Endodermal cell (in vitro differentiated cells): ENCODE measurements at places on chromosomes 5 and 9. TPM values are rescaled to one million over a fixed set of nuclear protein-coding genes. Genes with fewer than 3 reads are reported as not detected.
A peak's percentile ranks its signal among the peaks of the same experiment; 100 is the strongest.

Gene ZNF462
- total RNA-seq = 60.3 to 72.1 TPM (median 68.2 TPM) in 3 replicates

DNA sequence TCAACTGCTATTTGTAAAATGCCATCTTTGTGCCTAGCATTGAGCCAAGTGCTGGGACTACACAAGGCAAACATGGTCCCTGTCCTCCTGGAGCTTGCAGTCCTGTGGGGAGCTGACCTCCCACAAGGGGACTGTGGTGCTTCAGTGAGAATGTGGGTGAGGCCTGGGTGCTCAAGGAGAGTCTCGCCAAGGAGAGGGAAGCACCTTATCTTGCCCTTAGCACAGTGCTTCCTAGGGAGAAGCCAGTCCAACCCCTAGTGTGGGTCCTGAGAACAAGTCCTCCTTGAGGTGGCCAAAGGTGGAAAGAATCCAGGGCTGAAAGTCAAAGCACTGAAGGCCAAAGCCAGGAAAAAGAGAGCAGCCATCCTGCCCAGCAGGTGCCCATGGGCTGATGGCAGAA is 31.1 kb upstream of the MVB12B start:
- no peaks in the 10 kb centered on the region for H3K4me1 ChIP-seq
- no peak for DNase-seq
- no peak overlapping the region for H3K4me3 ChIP-seq
- no peaks in the 10 kb centered on the region for H3K27me3 ChIP-seq
- no peak overlapping the region for H3K27ac ChIP-seq

DNA sequence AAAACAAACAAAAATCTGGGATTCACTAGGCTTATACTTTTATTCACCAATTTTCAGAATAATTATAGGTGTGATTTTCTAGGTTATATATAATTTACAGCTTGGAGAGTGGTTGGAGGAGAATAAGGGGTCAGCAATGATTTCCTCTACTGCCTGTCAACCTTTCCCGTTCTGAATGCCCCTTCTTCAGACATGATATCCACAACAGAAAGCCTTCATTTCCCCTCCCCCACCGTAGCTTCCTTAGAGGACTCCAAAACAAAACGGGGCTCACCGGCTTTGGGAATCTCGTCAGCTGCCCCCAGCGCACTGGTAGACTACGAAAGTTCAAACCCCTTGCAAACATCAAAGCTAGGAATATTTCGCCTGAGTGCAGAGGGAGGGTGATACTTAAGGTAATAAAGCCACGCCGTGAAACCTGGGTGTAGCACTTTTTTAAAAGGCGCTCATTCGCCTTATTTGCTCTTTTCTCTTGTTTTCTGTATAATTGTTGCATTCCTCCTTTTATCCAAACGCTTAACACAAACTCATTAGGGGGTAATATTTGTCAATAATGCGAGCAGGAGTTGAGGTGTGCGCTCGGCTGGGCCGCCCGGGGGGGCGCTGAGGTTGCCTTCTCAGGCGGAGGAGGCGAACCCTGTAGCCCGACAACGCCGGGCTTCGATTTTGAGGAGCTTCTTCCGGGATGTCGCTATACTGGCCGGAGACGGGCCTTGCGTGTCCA is 2.4 kb downstream of the OTP start:
- no peak overlapping the region for H3K27ac ChIP-seq
- peaks cover 100% of the 10 kb centered on the region for H3K27me3 ChIP-seq
- H3K36me3 ChIP-seq = no peaks in the 10 kb centered on the region
- no peak for DNase-seq

- no peak overlapping the region for H3K4me3 ChIP-seq
- no peak overlapping the region for H3K27ac ChIP-seq
- H3K27me3 ChIP-seq = no peaks in the 10 kb centered on the region
- peak; percentile 75 for DNase-seq
- no peaks in the 10 kb centered on the region for H3K4me1 ChIP-seq
- H3K36me3 ChIP-seq = no peaks in the 10 kb centered on the region
Observed at GRCh38 chr5:86917117-86917579, 299.4 kb downstream of the COX7C start.

GRCh38 chr5:99331061-99331460 is 402.3 kb upstream of the CHD1 start:
- no peak for DNase-seq
- H3K36me3 ChIP-seq = no peaks in the 10 kb centered on the region
- H3K27me3 ChIP-seq = no peaks in the 10 kb centered on the region
- H3K4me3 ChIP-seq = no peak overlapping the region
